ENCODE measurements at places on chromosomes 1 and 21.

- no peak for DNase-seq
These were observed 123.3 kb downstream of the CNIH3 start for GRCh38 chr1:224739303-224739996.

- DNase-seq: no peak
These were observed 805.9 kb upstream of the ADAMTS5 start for GRCh38 chr21:27772816-27773215.

GRCh38 chr21:46157987-46158451 is 2.6 kb upstream of the FTCD start:
- no peak for DNase-seq

GRCh38 chr21:46498335-46499050 is 39.8 kb downstream of the DIP2A start:
- no peak for DNase-seq

DNA sequence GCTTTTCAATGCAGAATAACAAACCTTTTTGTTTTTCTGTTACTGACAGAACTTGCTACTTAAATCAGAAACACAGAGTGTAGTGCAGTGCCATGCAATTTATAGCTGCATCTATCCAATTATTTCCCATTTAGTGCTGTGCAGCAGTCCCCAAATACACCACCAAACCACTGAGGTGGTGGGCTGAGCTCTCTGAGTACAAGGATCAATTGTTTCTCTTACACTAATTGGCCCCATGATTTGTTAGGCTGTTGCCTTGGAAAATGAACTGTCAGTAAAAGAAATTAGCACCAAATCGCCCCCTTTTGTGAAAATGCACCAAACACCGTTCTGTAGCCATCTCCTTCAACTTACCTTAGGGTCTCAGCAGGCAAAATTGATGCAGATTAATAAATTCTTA is 118.9 kb upstream of the C8B start:
- DNase-seq: no peak

GRCh38 chr1:170881268-170882265 is 53.8 kb upstream of the MROH9 start:
- DNase-seq: no peak

- DNase-seq: no peak
These were observed 50.6 kb upstream of the NTPCR start for GRCh38 chr1:232899839-232900238.

- no peak for DNase-seq
These were observed 284.6 kb downstream of the PTBP2 start for GRCh38 chr1:97006044-97006661.

All from activated CD8-positive, alpha-beta memory T cell treated with anti-CD3 and anti-CD28 coated beads for 24 hours (primary cell).